HTR-8/SVneo (cell line): ENCODE measurements at places on chromosomes 1 and 21.

DNA sequence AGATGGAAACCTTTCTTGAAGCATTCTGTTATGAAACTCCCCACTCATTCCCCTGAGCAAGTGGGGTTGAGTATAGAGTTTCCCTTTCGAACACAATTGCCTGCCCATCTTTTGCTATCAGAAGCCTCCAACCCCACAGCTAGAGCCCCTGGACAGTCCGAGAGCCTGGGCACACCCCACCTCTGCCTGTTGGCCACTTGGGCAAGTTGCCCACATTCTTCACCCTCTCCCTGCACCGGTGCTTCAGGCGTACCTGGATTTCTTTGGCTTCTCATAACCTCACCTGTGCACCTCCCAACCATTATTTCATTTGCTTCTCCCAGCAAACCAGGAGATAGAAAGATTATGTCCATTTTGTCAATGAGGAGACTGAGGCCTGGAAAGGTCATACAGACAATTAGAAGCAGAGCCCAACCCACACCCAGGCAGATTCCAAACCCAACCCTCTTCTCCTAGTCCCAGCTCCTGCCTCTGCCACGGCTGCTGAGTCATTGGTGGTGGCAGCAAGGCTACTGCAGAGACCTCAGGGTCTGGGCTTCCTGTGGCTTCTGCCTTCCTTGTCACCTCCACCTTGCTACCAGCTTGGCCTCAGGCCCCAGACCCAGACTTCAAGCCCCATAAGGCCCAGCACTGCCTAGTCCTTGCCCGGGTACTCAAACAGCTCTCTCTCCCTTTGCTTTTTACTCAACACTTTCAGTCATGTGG, 118.7 kb upstream of the ZBTB40 start:
- no peak for DNase-seq

DNA sequence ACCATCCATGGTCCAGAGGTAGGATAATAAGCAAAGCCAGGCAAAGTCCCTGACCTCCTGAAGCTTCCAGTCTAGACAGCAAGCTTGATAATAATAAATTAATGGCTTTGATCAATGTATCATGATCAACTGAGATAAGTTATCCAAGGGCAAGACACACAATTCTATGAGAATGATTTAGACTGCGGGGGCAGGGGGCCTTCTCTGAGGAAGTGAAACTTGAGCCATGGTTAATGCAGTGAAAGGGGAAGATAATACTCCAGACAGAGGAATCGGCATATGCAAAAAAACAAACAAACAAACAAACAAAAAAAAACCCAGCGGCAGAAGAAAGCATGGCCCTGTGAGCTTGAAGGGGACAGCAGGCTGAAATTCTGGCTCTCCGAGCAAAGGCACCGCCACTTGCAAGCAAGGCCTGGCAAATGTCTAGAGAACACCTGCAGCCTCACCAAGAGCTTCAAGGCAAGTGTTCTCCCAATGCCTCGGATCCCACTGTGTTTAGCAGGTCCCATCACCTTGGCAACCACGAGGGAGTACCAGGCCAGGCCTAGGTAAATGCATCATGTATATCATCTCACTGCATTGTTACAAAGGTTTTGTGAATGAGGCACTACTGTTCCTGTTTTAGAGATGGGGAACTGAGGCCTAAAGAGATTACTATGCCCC, 24.9 kb downstream of the CSMD2 start:
- DNase-seq = no peak

GRCh38 chr1:110260194-110260593, 50.1 kb downstream of the KCNC4 start:
- no peak for DNase-seq

- DNase-seq = no peak
These were observed 347.2 kb downstream of the MATN1 start for GRCh38 chr1:30376054-30376697.

GRCh38 chr1:38962113-38962512, 20.5 kb upstream of the RHBDL2 start:
- DNase-seq = no peak

- DNase-seq = no peak
These were observed 27.5 kb downstream of the DMBX1 start for GRCh38 chr1:46517010-46517600.

DNA sequence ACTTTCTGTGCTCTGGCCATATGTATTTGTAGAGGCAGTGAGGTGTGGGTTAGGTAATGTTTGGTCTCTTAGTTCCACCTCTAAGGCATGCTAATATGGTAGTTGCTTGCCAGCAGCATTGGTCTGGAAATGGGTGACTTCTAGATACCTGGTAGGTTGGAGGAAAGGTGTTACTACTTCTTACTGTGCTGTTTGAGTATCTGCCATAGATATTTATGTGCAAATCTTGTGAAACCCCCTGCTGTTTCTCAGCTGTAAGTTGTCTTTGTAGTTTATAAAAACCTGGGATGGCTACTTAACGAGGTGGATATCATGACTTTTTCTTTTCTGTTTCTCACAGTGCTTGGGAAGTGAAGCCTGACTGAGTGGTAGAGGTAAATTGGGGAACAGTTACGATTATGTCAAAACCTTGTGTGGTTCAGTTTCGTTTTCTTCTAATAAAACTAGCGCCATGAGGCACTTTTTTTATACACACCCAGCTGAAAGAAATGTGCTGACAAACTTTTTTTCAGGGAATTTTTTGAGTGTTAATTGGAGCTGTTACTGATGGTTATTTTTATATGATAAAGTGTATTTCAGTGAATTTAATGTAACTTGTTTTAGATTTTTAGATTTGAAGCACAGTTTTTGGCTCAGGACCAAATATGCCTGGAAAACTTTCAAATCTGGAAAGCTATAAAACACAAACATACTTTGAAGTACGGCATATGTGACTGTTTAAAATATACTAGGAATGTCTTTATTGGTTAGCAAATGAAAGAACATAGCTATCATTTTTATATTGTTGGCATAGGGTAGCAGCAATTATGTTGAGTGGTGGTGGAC, 42.1 kb downstream of the CAMSAP2 start:
- DNase-seq = no peak

DNA sequence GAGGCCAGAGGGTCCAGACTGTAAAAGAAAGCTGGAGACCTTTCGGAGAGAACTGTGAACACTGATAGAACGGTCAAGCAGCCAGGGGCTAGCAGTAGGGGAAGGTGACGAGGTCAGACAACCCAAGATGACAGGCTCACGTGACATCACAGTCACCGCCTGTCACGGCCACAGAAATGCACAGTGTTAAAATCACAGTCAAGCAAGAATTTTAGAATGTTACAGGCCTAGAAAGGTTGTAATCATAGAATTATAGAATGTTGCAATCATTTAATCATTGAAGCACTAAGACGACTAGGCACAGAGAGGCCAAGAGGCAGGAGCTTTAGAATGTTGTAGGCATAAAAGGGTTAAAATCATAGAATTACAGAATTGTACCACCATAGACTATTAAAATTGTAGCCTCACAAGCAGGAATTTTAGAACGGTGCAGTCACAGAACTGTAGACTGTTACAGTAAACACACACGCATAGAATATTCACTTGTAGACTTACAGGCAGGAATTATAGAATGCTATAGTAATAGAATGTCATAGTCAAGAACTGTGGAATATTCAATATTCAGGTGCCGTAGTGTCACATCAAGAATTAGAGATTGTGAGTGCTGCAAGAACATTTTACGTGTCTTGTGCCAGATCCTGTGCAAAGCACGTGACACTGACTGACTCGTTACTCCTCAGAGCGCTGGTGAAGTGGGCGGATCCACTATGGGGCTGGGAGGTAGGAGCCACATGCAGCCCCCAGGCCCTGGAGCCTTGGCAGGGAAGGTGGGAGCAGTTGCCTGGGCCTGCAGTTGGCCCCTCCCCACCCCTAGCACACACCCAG, 118.1 kb downstream of the EPHB2 start:
- no peak for DNase-seq

- DNase-seq = no peak
These were observed 3.4 kb downstream of the FCER1G start for GRCh38 chr1:161218301-161219077.
